Activated CD4-positive, CD25-positive, alpha-beta regulatory T cell treated with anti-CD3 and anti-CD28 coated beads, Interleukin-2, amount 50 U/mL, for 16 hours (primary cell): ENCODE measurements at places on chromosomes 11 and 22.

GRCh38 chr11:21321072-21321471 lies 651.7 kb downstream of the NELL1 start:
- no peak for DNase-seq

- DNase-seq = no peak
These were observed 13.2 kb downstream of the OTUB1 start for GRCh38 chr11:63999349-64000025.

DNA sequence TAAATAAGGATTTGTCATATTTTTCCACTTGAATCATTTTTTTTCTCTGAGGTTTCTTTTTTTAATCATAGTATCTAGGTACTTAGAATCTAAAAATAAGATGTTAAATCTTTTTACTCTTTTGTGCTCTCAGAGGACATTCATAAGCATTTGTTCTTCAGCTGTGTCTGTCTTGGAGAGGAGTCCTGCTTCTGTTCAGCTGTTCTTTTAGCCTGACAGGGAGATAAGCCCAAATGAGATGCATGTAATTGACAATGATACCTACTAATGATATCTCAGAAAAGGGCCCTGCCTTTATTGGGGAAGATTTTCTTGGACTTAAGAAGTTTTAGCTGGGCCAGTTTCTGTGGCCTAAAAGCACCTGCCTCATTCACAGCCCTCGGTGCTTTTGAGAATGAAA lies 156.9 kb downstream of the NCAM1 start:
- no peak for DNase-seq

GRCh38 chr22:37625737-37626136 lies 13.7 kb upstream of the SH3BP1 start:
- no peak for DNase-seq

- no peak for DNase-seq
These were observed 5.7 kb downstream of the SYT13 start for GRCh38 chr11:45280449-45280848.

- DNase-seq = no peak
These were observed 7.3 kb upstream of the MYEOV start for GRCh38 chr11:69286374-69287371.
